ENCODE measurements at places on chromosomes 1 and 21.

GRCh38 chr1:17195731-17196130, 9.2 kb upstream of the PADI1 start:
- DNase-seq: no peak

DNA sequence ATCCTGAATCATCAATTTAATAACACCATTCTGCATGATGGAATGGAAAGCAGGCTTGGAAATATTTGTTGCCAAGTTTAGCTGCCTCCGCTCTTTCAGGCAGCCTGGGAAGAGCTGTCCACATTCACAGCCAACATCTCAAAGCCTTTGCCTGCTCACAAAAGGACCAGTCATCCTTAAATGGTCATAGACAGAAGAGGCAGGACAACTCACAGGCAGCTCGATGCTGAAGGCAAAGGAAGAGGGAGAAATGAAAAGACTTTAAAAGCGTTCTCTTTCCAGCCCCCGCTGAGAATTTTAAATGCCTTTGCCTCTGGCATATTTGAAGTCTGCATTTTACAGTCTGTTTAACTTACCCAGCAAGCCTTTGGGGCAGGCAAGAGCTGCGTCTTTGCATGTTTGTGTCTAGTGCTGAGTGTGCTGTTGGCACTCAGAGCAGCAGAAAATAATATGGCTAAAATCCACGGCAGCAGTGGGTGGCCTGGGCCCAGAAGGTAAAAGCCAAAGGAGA, 68.9 kb downstream of the NMNAT2 start:
- DNase-seq: no peak

DNA sequence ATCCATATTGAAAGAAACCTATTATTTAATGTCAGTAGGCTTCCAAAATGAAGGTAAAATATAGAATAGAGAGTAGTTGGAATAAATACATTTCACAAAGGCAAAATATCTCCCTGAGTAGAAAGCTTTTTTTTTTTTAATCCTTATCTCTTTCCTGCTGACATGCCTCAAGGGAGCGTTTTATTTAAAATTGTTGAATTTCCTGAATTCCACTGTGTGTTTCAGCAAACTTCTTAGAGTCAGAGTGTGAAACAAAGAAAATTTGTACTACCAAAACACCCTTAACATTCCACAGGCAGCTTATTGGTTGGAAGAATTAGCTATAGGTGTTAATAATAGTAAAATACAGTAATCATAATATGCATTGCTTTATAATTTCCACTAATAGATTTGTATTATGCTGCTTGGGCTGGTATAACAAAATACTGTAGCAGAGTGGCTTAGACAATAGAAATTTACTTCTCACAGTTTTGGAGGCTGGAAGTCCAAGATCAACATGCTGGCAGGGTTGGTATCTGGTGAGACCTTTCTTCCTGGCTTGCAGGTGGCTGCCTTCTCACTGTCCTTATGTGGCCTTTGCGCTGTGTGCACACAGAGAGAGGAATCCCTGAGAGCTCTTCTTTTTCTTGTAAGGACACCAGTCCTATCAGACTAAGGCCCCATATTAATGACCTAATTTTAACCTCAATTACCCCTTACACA, 468.4 kb upstream of the C1orf87 start:
- no peak for DNase-seq

DNA sequence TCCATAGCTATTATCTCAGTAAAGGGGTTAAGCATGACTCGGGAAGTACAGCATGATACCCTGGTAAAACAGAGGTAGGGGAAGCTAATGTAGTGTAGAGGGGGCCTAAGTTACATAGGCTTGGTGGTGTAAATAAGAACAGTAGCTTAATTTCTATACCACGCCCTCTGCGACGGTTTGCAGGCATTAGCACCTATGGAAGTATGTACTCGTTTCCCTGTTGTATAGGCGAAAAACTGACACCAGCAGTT, 470 bp upstream of the NAXE start:
- no peak for DNase-seq

GRCh38 chr1:232183802-232184201, 446.1 kb downstream of the SIPA1L2 start:
- DNase-seq: no peak

DNA sequence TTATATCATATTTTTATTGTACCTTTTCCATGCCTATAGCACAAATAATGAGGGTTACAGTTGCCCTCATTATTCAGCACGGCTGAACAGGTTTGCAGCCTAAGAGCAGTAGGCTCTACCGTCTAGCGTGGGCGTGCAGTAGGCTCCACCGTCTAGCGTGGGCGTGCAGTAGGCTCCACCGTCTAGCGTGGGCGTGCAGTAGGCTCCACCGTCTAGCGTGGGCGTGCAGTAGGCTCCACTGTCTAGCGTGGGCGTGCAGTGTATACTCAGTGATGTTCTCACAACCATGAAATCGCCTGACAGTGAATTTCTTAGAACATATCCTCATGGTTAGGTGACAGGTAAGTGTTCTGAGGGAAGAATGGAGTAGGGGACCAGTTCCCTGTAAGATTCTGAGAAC, 84.9 kb downstream of the DYRK1A start:
- DNase-seq: no peak

GRCh38 chr1:230105245-230105753, 38.3 kb downstream of the GALNT2 start:
- no peak for DNase-seq

- no peak for DNase-seq
Observed at GRCh38 chr1:165152727-165153126, 203.8 kb downstream of the LMX1A start.

DNA sequence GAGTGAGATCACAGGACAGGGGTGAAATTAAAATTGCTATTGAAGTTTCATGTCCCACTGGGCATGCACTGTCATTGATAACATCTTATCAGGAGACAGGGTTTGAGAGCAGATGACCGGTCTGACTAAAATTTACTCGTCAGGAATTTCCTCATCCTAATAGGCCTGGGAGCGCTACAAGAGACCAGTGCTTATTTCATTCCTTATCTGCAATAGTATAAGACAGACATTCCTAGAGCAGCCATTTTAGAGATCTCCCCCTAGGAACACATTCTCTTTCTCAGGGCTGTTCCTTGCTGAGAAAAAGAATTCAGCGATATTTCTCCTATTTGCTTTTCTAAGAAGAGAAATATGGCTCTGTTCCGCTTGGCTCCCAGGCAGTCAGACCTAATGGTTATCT, 181.4 kb upstream of the ETV3 start:
- no peak for DNase-seq

DNA sequence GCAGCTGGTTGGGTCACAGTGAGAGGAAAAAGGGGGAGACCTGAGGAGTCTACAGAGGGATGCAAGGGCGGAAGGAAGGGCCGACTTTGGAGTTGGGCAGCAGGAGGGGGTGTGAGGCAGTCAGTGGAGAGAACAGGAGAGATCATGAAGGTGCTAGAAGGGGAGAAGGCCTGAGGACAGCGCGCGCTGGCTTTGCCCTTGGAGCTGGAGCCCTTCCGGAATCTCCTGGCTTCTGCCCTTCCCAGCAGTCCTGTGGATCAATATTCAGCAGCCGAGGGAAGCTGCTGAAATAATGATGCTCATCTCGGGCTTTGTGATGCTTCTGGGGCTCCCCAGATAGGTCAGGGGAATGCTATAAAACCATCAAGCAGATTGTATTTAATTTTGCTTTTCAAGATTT, 26.7 kb downstream of the SLC37A1 start:
- no peak for DNase-seq

GRCh38 chr21:34669149-34669879, 520 bp downstream of the CLIC6 start:
- no peak for DNase-seq

GRCh38 chr21:15645830-15646229, 84.0 kb upstream of the USP25 start:
- DNase-seq: no peak

- DNase-seq: no peak
Observed at GRCh38 chr1:230441183-230442029, 15.3 kb upstream of the PGBD5 start.

- DNase-seq: no peak
Observed at GRCh38 chr1:193219391-193219790, 33.0 kb upstream of the B3GALT2 start.

DNA sequence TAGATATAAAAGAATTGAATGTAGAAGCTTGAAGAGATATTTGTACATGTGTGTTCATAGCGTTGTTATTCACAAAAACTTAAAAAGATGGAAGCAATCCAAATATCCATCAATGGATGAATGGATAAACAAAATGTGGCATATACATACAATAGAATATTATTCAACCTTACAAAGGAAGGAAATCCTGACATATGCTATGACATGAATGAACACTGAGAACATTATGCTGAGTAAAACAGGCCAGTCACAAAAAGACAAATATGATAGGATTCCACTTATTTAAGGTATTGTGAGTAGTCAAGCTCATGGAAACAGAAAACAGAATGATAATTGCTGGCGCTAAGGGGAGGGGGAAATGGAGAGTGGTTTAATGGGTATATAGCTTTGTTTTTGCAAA, 47.0 kb upstream of the DYRK1A start:
- no peak for DNase-seq

DNA sequence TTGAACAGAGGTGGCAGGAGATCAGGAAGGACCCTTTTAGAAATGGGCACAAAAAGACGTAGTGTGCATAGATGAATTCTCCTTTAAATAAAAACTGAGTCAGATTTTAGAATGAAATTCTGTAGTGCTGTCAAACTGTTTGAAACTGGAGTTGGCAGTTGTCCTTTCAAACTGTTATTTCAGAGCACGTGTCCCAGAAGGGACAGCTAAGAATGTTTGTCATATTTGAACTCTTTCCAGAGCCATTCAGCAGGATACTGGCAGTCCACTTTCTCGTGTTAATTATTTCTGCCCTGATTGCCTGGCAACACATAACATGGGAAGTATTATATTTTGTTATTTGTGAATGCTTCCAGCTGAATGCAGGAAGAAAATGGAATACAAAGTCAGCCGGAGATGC, 212.3 kb upstream of the DPYD start:
- DNase-seq: no peak

- DNase-seq: no peak
Observed at GRCh38 chr21:38349111-38349746, 92.4 kb downstream of the KCNJ15 start.

DNA sequence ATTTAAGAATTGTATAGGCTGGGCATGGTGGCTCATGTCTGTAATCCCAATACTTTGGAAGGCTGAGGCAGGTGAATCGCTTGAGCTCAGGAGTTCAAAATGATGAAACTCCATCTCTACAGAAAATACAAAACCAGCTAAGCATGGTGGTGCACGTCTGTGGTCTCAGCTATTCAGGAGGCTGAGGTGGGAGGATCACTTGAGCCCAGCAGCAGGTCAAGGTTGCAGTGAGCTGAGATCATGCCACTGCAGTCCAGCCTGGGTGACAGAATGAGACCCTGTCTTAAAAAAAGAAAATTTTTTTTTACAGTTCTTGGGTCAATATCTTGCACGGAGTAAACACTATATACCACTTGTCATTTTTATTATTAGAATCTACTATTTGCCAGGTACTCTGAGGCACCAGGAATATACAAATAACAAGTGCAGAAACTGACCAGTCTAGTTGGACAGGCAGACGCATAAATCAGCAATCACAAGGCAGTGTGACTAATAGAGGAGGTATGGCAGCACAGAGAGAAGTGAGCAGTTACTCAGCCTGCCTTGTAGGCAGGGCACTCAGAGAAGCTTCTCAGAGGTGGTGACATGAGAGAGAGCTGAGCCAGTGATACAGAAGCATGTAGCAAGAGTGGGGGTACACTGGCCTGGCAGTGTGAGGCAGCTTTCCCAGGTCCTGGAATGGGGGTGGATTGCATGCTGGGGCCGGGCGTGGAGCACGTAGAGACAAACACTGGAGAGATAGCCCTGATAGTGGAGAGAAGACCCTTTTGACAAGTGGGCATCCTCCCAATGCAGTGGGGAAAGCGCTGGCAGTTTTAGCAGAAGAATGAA, 8.0 kb downstream of the PHLDA3 start:
- DNase-seq: no peak

DNA sequence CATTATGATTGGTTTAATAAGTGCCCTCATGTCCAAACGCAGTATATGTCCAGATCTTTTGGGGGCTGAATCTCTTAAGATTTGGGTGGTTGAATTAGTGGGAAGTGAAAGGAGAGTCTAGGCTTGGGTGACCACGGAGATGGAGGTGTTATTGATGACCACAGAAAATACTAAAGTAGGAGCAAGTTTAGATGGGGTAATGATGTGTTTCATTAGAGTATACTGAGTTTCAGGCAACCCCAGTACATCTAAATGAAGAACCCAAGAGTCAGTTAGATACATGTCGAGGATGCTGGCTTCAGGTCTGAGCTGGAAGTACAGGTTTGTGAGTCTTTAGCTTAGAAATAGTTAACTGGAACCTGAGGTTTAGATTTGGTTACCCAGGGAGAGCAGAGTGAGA, 6.5 kb upstream of the ZZZ3 start:
- no peak for DNase-seq

GRCh38 chr1:188129856-188130838, 1301.4 kb downstream of the PLA2G4A start:
- no peak for DNase-seq

DNA sequence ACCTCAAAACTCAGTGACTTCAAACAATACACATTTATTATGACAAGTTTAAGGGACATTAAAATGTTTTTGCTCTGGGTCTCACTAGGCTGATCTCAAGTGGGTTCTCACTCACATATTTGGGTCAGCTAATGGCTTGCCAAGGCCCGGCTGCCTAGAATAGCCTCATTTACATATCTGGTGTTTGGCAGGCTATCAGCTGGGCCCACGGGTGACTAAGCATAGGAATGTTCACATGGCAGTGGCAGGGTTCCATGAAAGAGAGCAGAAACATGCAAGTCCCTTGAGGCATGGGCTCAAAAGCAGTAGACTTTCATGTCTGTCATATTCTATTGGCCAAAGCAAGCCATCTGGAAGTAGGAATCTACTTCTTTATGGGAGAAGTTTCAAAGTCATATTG, 492.6 kb downstream of the KCNT2 start:
- DNase-seq: no peak

DNA sequence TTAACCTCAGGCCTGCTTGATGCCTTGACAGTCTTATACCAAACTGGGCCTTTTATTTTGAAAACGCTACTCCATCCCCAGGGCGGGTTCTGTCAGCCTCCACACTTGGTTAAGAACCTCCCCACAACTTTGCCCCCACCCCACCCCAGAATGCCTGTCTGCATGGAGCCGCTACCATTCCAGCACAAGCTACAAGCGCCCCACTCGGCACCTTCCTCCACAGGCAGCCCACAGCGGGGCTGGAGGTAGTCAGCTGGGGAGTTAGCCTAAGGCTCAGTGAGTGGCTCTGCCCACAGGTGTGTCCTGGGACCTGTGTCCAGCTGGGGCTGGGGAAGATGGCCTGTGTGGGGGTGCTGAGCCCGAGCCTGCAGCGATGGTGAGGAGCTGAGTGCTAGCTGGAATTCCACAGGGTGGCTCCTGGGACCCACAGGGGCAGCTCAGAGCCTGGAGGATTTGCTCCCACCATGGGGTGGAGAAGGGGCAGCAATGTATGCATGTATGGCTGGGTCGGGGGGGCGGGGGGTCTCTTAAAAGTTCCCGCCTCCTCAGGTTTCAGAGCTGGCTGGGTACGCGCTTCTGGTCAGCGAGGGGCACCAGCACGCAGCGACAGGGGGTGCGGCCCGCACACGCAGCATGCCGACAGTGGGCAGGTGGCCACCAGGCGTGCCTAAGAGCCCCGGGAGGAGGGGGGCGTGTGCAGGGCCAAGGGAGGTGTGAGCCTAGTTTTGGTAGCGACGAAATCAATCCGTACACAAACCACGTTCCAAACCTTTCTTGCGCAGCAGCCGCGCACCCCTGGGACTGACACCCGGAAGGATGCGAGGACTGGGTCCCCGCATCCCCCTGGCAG, 917 bp downstream of the ETNK2 start:
- DNase-seq: no peak
